Uterine smooth muscle cell (primary cell): ENCODE measurements at places on chromosomes 1 and 21. TPM values are rescaled to one million over a fixed set of nuclear protein-coding genes. Genes with fewer than 3 reads are reported as not detected.

HIVEP3 gene
- total RNA-seq, result 0.75 and 1.8 TPM in 2 replicates

PRRX1 gene
- total RNA-seq, result 154 and 219 TPM in 2 replicates

SAMSN1 gene
- total RNA-seq, result not detected in 2 replicates

CD101 gene
- total RNA-seq, result under 0.01 TPM in 2 replicates

UBXN10 gene
- total RNA-seq, result not detected in 2 replicates

OR2L5 gene
- total RNA-seq, result under 0.01 and 0.12 TPM in 2 replicates
